ENCODE measurements at places on chromosomes 2 and 18. TPM values are rescaled to one million over a fixed set of nuclear protein-coding genes. Genes with fewer than 3 reads are reported as not detected.

GRCh38 chr18:63051928-63052327 is 267.6 kb downstream of the BCL2 start:
- DNase-seq, result no peak

- peak; percentile 59 for DNase-seq
These were observed 19.9 kb downstream of the ABCG5 start for GRCh38 chr2:43818761-43819160.

DNA sequence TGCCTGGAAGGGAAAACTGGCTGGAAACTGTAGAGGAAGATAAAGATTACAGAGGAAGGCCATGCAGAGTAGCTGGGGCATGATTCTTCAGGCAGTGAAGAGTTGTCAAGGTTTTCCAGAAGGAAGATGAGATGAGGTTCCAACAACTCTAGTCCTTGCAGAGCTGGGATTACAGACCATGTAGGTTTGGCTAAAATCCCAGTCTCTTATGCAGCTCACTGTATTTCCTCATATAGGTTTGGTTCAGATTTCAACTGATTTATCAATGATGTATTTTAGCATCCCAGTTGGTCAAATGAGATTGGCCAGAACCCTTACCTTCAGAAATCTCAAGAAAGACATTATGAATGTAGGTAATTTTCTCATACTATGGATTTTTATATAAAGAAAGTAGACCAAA is 16.4 kb downstream of the FAP start:
- DNase-seq, result no peak

DNA sequence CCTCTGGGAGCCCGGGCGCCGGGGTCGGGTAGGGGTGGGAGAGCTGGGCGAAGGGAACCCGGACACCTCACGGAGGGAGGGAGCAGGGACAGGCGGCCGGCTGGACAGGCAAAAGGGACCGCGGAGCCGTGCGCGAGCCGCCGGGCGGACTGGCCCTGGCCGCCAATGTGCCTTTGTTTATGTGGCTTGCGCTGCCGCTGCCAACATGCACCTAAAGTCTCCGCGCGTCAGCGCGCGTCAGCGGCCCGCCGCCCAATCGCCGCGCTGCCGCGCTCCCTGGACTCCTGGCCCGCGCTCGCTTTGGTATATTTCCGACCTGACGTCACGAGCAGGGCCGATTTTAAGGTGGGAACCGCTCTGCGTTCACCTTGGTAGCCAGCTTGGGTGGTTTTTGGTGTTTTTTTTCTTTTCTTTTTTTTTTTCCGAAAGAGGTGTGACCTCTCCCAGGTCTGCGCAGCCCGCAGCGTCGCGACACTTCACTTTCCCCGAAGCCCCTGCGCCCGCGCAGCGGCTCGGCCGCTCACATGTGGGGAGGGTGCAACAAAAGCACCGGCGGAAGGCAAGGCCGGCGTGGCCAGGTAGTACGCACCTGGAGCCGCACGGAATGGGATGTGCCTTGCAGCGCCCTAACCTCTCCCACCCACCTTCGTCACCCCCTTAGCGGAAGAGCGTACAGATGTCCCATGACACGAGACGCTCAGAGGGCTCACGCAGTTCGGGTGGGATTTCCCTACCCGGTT is at the start of gene NR4A2:
NR4A2 (minus strand) TSS at position 188 of the 740 bp plus-strand sequence. CDS start 2,535 bp downstream, outside the sequence.
- DNase-seq, result peak; percentile 87

The TCF23 gene
- not detected for total RNA-seq

The LYG1 gene
- total RNA-seq, result 0.49 TPM

- DNase-seq, result no peak
These were observed 36.6 kb downstream of the GLI2 start for GRCh38 chr2:120772261-120772660.

- DNase-seq, result no peak
These were observed 22.0 kb upstream of the INHBB start for GRCh38 chr2:120323807-120324399.

GRCh38 chr18:10544093-10544748 is 18.4 kb downstream of the NAPG start:
- no peak for DNase-seq

DNA sequence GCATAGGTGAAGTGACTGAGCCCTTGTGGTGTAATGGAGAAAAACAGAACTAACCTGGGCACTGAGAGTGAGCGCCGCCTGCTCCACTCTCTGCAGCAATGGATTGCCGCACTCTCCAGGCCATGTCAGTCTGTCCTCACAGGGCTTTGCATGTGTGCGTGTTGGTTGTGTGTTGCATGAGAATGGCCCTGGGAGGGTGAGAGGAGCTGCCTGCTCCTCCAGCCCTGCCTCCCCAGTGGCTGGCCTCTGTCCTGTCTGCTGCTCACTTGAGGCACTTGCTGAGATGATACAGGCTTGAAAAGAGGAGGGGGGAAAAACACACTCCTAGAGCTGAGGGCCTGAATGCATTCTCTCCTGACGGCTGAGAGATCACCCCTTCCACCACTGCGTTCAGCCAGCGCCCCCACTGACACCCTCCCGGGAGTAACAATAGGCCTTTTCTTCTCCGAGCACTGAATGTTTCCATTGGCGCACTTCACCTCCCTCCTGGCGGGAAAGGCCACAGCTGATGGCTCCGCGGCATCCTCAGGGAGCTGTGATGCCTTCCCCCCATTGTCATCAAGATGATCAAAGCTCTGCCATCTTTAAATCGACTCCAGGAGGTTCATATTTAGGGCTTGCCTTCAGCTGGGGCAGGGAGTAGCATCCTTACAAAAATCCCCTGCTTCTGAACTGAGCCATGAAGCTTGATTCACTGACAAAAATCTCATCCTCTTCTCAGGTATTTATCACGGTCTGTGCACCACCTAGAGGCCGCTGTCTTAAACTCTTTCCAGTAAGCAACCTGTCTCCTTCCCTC is 49.9 kb upstream of the DAPL1 start:
- DNase-seq, result peak; percentile 57

DNA sequence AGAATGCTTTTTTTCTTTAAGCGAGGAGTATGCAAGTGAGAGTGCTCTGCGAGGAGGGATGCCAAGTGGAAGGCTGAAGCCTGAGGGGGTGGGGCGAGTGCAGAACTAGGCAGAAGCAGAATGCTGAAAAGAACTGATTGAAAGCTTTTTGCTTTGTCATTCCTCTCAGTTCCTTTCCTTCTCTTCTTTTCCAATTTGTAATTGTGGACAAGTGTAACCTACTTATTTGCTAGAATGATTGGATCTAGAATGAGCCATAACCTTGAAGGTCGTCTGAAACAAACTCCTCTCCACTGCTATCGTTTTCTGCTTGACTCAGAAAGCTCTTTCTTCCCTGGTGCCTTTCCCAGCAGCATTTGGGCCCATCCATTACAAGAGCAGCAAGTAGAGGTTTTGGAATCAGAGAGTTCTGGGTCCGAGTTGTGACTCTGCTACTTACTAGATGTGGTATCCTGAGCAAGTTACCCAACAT is 115.3 kb downstream of the METTL8 start:
- no peak for DNase-seq

The SEMA4F gene
- total RNA-seq, result 7.1 TPM

The CDK15 gene
- total RNA-seq, result 67.0 TPM

DNA sequence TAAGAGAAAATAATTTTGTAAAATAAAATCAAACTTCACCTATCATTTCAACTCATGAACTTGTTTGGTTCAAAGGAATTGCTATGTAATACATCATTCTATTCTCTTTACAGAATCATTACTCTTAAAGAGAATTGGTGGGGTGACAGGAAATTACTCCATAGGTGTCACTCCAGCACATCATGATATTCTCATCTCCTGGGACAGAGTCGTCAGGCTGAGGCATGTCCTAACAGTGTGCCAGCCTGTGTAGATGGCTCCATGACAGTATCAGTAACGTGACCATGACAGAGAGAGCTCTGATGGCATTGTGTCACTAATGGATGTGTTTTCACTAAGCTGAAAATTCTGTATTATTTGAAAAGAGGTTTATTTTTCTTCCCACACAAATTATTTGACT is 13.9 kb downstream of the SPATS2L start:
- no peak for DNase-seq

The ILKAP gene
- total RNA-seq, result 20.5 TPM

- peak; percentile 86 for DNase-seq
These were observed 274.7 kb downstream of the RNF144A start for GRCh38 chr2:7191932-7192331.

GRCh38 chr18:50507120-50507590 is 52.7 kb upstream of the MAPK4 start:
- peak; percentile 15 for DNase-seq

The SIX3 gene
- not detected for total RNA-seq

The DPY30 gene
- total RNA-seq, result 149 TPM

DNA sequence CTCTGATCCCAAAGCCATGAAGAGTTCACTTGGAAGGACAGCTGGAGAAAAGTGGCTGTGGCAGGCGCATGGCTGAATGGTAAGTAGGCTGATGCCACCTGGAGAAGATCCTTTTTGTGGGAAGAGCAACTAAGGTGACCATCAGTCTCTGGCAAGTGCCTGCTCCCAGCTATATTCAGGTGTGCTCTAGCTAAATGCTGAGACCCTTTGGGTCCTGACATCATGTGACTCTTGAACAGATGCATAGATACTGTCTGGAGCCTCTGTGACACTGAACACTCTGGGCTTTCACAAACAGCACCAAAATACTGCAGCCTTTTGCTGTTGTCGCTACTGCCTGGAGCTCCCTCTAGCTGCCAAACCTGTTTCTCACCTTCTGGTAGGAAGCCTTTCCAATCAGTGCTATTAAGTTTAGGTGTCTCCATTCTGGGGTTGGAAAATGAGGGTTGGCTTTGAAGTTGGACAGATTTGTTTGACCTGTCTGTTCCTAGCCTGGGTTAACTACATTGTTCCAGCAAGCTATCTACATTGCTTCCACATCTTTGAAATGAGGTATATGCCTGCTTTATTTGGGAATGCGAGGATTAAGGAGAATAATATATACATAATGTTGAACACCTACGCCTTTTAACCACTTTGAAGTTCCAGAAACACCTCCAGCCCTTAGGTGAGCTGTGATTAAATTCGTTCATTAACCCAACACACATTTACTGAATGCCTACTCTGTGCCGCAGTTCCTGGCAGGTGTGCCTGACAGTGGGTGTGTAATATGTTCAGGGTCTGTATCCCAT is 3.1 kb downstream of the EGR4 start:
- DNase-seq, result peak; percentile 34

The STARD6 gene
- total RNA-seq, result 0.88 TPM

DNA sequence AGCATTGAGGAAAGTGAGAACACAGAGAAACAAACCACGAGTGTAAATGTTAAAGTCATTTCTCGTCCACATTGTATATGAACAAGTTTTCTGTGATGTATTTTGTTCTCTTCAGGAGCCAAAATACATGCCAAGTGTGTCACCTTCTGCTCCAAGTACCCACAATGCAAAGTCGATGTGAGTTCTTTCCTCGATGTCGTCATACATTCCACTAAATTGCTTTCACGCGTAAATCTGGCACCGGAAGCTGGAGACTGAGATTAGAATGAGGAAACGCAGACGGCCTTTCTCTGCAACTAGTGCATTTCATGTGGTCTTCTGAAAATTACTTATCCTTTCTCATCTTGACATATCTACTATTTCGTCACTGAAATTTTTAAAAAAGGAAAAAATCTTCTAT is 118.5 kb upstream of the SALL3 start:
- DNase-seq, result no peak

The HOXD13 gene
- total RNA-seq, result 1.2 TPM

- DNase-seq, result no peak
These were observed 50.5 kb upstream of the TSPYL6 start for GRCh38 chr2:54306556-54306955.

GRCh38 chr2:238870261-238870660 is 22.4 kb downstream of the TWIST2 start:
- no peak for DNase-seq

GRCh38 chr2:161975062-161975812 is 98.8 kb downstream of the DPP4 start:
- no peak for DNase-seq

GRCh38 chr2:871175-871727 is 79.4 kb upstream of the SNTG2 start:
- DNase-seq, result no peak

GRCh38 chr18:5180254-5180653 is 16.8 kb downstream of the AKAIN1 start:
- DNase-seq, result no peak

The RRM2 gene
- 144 TPM for total RNA-seq

DNA sequence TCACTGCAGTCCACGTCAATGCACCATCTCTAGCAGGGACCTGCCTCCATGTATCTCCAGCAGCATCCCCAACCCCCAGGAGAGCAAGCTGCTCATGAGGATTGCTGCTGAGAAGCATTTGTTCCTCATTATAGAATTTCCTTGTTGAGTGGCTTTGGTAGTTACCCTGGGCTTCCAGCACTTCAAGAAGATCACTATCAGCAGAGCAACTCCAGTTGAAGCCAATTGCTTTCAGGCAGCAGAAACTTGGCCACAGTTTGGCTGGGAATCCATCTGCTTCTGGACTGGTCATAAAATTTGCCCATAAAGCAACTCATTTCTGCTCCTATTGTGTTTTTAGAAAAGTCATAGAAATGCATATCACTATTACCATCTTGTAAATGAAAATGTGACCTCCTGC is 17.4 kb downstream of the TRPM8 start:
- peak; percentile 60 for DNase-seq

DNA sequence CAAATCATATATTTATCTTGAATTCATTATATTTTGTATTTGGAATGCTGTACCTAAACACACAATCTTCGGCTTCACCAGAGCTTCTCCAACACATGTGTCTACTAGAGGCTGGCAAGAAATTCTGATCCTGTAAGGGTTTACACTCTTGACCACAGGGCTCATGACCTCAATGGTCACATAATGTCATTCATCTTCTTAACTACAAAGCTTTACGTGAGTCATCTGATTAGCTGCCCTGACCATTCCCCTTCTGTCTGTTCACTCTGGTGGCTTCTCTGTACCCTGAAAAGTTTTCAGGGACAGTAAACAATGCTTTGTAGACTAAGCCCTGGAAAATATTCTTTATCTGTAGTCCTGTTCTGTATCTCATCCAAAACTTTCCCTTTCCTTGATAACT is 423.9 kb downstream of the CMPK2 start:
- DNase-seq, result peak; percentile 63

DNA sequence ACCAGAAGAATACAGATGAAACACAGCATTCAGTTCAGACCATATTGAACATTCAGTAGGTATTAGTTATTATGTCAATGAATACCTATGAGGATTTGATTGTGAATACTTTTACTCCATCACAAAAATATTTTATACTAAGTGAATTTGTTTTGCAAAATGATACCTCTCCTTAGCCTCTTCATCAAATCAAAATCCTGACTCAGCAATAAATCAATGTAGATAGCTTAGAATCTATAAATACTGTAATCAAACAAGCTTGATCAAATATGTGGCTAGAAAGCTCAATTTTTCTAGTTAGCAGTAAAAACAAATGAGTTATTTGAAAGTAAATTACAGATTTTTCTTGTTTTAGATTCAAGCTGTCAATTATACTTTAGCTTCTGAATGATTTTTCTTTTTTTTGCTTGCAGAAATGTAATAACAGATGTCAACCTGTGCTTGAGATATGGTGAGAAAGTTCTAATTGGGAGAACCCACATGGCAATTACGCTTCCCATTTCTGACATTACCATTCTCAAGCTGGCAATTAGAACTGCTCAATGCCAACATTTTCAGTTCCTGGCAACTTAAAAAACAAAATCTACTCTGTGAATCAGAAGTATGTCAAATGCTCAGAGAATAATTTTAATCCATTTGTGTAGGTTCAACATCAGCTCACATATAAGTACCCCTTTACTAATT is 109.6 kb downstream of the PRELID3A start:
- no peak for DNase-seq

The CHRNG gene
- not detected for total RNA-seq

The NEURL3 gene
- total RNA-seq, result 0.48 TPM

The SEPTIN10 gene
- total RNA-seq, result 107 TPM

The GPD2 gene
- total RNA-seq, result 103 TPM
